Stimulated activated naive CD4-positive, alpha-beta T cell treated with Interleukin-2 at 50 U/mL for 16 hours (primary cell): ENCODE measurements at places on chromosomes 2 and 18.

GRCh38 chr2:42217307-42217706 is 48.2 kb downstream of the EML4 start:
- DNase-seq: no peak

GRCh38 chr2:26692897-26693849 is 651 bp downstream of the KCNK3 start:
- no peak for DNase-seq

GRCh38 chr2:178419123-178419522 is 31.9 kb downstream of the PRKRA start:
- no peak for DNase-seq

DNA sequence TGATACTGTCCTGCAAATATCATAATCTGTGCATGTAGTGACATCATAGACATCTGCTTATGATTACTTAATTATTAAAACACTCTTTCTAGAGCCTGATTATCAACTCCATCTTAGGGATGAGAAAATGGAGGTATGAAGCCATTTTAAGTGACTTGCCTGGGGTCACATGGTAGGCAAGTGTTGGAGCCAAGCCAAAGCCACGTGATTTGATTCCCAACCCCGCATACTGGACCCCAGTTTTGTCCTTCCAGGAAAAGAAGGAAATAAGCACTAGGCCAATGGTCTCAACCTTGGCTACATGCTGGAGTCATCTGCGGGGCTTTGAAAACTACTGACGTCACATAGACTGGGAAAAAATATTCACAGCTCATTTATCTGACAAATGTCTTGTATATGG is 19.6 kb upstream of the SEH1L start:
- DNase-seq: no peak

GRCh38 chr18:59041819-59042815 is 97.6 kb upstream of the SEC11C start:
- DNase-seq: no peak

DNA sequence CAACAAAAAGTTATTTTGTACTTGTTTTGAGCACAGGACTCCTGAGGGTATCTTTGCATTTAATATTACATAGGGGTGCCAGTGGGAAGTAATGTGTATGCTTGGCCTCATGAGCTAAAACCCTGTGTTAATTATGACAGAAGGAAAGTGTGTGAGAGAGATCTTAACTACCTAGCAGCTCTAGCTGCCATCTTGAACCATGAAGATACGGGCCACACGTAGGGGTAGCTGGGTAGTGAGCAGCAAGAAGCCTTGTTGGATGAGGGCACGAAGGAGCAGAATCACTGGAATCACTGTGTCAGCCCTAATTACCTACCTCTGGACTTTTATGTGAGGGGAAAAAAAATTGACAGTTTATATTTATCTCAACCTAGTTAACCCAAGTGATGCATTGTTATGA is 15.4 kb upstream of the CASP10 start:
- no peak for DNase-seq

GRCh38 chr2:63856303-63856603 is 14.6 kb downstream of the UGP2 start:
- peak; percentile 67 for DNase-seq

- no peak for DNase-seq
Measured at GRCh38 chr18:48942554-48943261, 8.1 kb downstream of the SMAD7 start.

- no peak for DNase-seq
Measured at GRCh38 chr18:10113121-10114022, 199.6 kb downstream of the VAPA start.

DNA sequence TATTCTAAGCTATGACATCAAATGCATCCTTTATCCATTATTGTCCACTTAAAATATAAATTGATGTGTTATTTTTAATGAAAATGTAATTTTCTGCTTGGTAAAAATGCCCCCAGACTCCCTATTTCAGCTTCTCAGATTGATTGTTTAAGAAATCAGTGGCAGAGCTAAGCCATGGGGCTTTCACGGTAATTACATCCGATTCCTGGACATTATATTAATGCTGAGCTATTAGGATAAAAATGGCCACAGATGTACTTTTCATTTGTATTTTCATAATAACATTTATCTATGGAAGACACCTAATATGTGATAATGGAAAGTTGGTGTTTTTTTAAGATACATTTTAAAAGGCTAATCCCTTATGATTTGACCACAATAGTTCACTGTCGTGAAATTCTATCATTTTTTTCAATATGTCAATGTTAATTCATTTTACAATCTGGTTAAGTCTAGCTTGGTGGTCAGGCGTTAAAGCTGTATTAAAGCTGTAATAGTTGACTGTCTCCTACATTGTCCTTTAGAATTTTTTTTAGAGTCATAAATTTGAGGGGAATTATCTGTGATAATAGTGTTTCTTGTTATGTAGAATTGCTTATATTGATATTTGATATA is 229.0 kb upstream of the UBE2E3 start:
- no peak for DNase-seq

GRCh38 chr2:236073246-236073645 is 94.9 kb downstream of the GBX2 start:
- no peak for DNase-seq

DNA sequence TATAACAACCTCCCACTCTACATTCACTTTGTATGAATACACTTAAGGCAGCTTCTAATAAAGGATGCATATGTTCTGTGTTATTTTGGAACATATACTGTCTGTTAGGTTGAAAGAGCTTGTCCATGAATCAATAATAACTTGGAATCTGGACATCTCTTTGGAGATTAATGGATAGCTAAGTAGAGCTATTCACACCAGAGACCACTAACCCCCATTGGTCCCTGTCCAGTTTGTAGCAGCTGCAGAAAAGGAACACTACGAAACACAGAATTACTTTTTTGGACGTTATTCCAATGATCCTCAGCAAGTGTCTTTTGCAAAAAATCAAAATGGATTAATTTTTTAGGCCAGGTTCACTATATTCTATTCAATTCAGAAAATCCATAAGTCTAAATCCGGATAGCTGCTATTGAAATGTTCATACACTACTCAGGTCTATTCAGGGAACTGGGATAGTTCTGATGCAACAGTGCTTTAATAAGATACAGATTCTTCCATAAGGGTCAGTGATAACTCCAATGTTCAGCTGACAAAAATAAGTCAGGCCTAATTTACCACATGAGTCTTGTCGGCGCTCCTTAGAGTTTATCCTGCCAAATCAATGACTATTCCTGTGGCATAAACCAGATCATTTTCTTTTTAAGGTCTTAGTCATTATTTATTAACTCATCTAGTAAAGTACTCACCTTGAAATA is 44.2 kb downstream of the NRXN1 start:
- no peak for DNase-seq

DNA sequence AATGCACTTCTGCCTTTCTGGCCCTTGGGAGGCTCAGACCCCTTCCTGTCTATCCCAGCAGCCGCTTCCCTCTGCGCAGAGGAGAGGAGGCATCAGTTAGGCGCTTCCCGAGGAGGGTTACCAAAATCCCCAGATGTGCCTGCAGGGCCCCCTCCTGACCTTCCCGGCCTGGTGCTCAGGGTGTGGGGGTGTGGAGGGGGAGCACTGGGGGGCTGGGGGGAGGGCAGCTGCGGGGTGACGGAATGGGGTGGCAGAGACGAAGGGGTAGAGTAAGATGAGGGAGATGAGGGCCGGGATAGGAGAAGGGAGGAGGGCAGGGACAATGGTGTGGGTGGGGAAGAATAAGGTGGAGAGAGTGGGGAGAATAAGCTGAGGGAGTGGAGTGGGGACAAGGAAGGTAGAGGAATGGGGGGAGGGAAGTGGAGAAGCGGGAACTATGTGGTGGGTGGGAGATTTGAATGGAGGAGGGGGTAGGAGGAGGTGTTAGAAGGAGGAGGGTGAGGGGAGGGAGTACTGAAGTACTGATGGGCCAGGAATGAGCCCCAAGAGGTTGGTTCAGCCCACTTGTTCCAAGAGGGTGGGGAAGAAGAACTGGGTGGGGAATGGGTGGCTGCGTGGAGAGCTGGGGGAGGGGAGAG is 6.5 kb upstream of the ZAP70 start:
- no peak for DNase-seq

- DNase-seq: no peak
Measured at GRCh38 chr2:204228169-204228886, 291.8 kb downstream of the ICOS start.

DNA sequence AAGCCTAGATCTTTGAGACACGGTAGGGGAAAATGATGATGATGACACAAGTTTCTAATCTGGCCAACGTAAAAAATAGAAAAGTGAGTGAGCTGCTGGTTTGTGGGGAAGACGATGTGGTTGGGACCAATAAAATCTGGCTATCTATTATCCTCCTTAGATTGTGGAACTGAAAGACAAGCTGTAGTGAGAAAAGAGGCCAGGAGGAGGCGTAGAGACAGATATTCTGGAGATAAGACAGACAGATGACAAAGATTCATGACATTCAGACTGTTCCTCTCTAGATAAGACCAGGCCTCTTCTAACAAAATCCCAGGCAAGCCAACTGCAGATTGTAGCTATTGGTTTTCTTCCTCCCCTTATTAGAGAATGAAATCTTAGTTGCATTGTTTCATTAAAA is 376.3 kb upstream of the UBE2E3 start:
- no peak for DNase-seq

GRCh38 chr18:41805341-41805740 is 149.7 kb upstream of the PIK3C3 start:
- no peak for DNase-seq

DNA sequence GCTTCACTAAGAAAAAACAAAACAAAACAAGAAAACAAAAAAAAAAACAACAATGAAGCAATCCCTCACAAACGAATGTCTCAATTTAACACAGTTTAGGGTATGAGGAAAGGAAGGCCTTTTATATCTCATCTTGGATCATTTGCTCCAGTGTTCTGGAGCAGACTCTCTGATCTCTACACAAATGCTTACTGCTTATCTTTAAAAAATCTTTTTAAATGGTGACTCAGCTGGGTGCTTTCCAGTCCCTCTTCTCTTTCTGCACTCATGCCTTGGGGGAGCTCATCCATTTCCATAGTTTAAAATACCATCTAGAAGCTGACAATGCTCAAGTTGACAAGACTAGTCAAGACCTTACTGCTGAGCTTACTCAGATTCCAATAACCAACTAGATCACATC is 56.2 kb downstream of the ETAA1 start:
- no peak for DNase-seq

- DNase-seq: no peak
Measured at GRCh38 chr2:133717497-133717896, 149.2 kb upstream of the NCKAP5 start.

- DNase-seq: no peak
Measured at GRCh38 chr2:67984600-67984999, 78.2 kb downstream of the C1D start.

DNA sequence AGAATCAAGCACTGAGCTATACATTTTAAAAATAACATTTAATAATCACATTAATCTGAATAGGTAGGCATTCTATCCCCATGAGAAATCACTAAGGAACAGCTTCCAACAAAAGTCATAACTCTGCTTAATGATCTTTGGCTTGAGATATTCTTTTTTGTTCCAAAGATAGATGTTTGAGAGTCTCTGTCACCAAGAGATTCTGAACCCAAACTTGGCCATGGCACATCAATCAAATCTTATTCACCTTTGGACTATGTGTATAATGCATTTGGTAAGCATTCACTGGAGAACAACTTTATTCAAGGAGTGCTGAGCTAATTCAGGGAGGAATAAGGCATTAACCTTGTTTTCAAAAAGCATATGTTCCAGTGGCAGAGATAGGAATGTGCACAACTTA is 743.3 kb downstream of the SLC4A3 start:
- no peak for DNase-seq

- DNase-seq: no peak
Measured at GRCh38 chr2:240920783-240921231, 14.7 kb downstream of the CROCC2 start.

DNA sequence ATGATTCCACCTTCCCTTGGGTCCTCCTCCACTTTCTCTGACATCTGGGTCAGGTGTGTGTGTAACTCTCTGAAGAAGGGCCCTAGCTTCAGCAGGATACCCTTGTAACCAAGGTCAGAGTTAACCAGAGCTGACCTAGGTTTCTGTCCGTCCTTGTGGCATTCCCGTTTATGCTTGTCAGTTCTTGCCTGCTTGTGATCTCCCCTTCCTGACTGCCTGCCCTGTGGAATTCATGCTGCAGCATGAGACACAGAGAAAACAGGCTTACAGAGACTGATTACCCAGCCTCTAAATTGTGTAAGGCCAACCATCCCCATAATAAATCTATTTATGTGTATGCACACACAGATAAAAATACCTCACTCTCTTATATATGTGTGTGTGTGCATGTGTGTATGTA is 22.8 kb downstream of the NXPH2 start:
- DNase-seq: no peak

DNA sequence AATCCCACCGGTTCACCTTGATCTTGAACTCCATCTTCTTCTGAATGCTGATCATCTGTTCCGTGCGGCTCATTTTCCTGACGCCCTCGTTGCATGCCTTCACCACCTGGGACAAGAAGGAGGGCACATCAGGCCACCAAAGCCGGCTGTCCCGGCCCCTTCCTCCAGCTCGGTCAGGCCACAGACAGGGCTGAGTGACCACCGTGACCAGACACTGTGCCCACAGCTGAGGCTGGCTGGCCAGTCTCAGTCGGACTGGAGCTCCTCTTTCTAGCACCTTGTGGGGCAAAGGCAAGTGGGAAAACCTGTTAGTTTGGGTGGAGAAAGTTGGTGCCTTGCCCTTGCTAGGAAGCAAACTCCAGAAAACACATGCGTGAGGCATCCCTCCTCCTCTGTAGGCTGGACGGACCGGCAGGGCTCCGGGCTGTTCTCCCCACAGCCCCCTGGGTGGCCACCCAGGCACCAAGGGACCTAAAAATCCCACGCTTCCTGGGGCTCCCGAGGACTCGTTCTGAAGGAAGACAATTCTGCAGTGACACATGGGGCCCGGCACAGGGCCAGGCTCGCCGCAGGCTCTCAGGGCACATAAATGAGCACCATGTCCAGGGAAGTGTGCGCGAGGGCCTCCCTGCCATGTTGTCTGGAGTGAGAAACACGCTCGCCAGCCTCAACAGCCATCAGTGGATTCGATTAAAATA is 15.3 kb downstream of the SNORC start:
- no peak for DNase-seq

DNA sequence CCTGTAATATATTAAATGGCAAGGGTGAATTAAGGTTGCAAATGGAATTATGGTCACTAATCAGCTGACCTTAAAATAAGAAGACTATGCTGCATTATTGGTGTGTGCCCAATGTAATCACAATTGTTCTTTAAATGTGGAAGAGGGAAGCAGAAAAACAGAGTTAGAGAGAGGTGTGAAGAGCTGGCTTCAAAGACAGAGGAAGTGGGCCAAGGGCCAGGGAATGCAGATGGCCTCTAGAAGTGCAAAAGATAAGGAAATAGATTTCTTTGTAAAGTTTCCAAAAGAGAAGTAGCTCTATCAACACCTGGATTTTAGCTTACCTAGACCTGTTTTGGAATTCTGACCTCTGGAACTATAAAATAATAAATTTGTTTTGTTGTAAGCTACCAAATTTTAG is 276.0 kb downstream of the LRRTM1 start:
- no peak for DNase-seq

DNA sequence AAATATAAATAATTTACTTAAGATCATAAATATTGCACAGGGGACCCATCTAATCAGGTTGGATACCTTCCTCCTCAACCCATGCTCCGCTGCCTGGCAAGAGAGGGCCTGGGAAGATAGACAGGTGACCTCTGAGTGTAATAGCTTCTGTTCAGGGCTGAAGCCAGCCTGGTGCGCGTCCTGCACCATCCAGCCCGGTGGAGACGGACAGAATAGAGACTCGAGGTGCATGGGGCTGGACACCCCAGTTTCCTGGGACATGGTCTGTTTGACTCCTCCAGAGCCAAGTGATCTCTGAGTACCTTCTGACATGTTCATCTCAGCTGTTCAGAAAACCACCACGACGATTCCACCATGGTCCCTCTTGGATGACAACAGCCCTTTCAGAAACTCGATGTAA is 209.3 kb upstream of the MYT1L start:
- no peak for DNase-seq
